ENCODE measurements at places on chromosomes 11 and 22.

DNA sequence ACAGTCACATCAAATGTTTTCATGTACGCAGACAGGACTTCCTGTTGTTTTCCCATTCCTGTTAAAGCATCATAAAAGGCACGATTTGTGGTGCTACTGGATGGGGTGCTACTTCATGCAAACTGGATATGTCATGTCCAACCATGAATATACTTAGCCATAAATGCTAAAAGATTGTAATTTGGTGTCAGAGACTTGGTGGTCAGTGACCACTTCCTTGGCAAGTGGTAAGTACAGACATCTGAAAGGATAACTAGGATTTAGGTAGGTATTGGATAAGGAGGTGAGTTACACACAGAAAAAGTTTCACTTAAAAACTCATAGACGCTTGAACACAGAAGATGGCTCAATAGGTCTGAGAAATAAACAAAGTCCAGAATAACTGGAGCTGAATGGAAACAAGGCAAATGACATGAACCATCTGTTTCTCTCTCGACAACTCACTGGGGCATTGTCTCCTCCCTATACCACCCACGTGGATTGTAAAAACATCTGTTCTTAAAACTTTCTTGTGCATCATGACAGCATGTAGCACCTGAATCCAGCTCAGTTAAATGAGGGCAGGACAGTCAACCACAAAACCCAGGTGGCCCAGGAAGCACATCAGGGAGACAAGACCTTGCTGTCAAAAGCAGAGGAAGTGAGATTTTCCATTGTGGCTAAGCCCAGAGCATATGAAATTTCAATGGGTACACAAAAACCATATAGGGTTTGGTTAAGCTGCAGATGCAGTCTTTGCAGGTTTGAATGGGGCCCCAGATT lies 22.1 kb upstream of the IGLL5 start:
- DNase-seq: no peak

GRCh38 chr11:35418282-35419183 lies 825 bp downstream of the SLC1A2 start:
- peak; percentile 19 for DNase-seq

DNA sequence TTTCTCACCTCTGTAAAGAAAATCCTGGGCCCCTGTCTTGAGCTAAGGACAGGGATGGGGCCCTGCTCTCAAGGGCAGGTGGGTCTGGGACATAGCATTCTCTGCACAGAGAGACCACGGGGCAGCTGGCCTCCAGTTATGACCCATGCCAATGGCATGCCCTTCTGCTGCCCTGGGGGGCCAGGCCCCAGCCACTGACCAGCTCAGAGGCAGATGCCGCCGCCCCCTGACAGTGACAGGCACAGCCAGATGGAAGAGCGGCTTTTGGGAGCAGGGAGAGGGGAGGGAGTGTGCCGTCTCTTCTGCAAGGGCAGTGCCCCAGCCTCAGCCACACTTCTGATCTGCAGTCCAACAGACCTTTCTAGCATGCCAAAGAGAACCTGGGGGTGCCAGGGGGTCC lies 114.8 kb upstream of the NAV2 start:
- no peak for DNase-seq

- no peak for DNase-seq
Measured at GRCh38 chr11:72303179-72303578, 59.2 kb upstream of the PHOX2A start.

DNA sequence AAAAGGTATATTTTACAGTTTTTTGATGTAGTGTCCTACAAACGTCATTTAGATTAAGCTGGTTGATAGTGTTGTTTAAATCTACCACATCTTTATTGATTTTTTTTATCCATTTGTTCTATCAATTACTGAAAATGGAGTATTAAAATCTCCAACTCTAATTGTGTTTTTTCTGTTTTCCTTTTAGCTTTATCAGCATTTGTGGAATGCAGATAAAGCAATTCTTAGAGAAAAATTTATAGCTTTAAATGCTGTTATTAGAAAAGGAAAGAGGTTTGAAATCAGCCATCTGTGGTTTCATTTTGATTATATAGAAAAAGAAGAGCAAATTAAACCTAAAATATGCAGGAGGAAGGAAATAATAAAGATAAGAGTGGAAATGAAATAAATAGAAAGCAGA lies 39.4 kb upstream of the CBX6 start:
- no peak for DNase-seq

All from D721Med (cell line).